Activated CD4-positive, alpha-beta T cell treated with anti-CD3 and anti-CD28 coated beads for 24 hours (primary cell): ENCODE measurements at places on chromosomes 12 and 14.

DNA sequence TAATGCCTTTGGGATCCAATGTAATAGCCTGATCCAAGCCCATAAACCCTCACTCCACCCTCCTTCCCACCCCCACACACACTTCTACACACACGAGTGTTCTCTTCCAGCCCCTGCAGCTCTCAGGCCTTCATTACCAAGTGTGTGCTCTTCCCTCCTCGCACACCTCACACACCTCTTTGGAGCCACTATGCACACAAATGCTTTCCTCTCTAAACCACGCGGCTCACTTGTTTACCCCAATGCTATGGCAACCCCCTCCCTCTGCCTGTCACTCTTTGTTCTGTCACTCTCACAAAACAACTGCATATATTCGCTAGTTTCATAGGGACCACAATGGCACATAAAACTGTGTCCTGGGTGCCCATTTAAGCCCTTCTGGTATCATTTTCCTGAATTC lies 35.1 kb downstream of the PPP2R5E start:
- DNase-seq: no peak

GRCh38 chr12:104792570-104792969 lies 165.5 kb downstream of the SLC41A2 start:
- no peak for DNase-seq

DNA sequence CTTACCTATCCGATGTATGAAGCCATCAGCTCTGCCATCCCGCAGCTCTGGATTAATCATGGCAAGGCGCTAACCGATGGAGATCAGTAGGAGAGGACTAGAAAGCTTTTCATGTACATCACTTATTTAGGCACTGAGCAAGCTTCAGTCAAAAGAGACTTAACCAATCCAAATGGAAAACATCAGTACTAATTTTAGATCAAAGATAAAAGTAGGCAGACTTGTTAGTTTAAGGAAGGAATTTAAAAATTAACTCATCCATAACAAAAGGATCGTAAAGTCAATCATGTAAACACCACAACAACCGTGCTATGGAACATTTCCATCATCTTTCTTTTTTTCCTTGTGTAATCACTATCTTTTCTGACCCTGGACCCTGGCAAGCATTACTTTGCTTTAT lies at the start of gene CLEC2A:
Gene CLEC2A, minus strand, starts transcription at position 101 of the 400 bp plus-strand sequence. Its CDS starts 41 bp downstream, at position 60.
- no peak for DNase-seq

- DNase-seq: no peak
Measured at GRCh38 chr12:52010152-52010622, 3.4 kb downstream of the TAMALIN start.

GRCh38 chr14:74599321-74599761 lies 12.7 kb downstream of the LTBP2 start:
- no peak for DNase-seq

- DNase-seq: no peak
Measured at GRCh38 chr14:68712703-68713370, 80.0 kb downstream of the ZFP36L1 start.

GRCh38 chr14:87601036-87601435 lies 391.9 kb downstream of the GALC start:
- DNase-seq: no peak

GRCh38 chr14:58245562-58245961 lies 919 bp downstream of the PSMA3 start:
- DNase-seq: no peak

GRCh38 chr12:99767809-99768208 lies 120.3 kb downstream of the GARIN6 start:
- no peak for DNase-seq

GRCh38 chr12:3304436-3305165 lies 186.4 kb upstream of the PRMT8 start:
- DNase-seq: no peak

- no peak for DNase-seq
Measured at GRCh38 chr14:100525615-100526014, 61.6 kb downstream of the BEGAIN start.

GRCh38 chr14:98133806-98134205 lies 1138.2 kb downstream of the BCL11B start:
- DNase-seq: no peak

GRCh38 chr14:31947076-31947475 lies 130.0 kb upstream of the ARHGAP5 start:
- no peak for DNase-seq

DNA sequence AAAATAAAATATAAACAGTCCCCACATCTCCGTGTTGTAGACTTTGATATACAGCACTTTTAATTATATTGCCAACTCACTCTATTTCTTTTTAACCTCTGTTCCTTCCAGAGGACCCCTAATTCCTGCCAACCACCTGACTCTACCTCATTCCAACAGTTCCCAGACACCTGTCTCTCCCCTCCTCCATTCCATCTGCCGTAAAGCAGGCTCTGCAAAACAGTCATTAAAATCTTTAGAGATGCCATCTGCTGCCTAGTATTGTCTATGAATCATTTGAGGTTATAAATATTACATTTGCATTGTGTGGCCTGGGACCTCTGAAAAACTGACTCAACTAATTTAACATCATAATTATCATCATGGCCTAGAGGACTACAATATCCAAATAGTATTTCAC lies 148.8 kb upstream of the DCN start:
- no peak for DNase-seq

GRCh38 chr14:104700747-104701217 lies 11.4 kb downstream of the INF2 start:
- no peak for DNase-seq

DNA sequence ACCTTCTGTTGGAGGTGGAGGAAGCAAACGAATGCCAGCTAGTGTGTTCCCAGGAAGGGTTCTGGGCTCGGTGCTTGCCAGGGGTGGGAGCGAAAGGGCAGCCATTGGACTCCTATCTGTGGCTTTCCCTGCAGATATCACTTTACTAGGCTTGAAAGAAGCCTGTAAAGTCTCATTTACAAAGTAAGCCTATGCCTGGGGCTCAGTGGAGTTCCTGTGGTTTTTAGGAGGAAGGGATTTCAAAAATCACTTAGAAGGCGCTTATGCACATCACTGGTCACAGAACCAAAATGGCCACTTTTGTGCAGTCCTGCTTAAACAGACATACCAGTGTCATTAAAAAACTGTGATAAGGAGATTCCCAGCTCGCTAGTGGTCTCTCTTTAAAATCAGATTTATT lies 22.7 kb downstream of the CLMN start:
- no peak for DNase-seq

DNA sequence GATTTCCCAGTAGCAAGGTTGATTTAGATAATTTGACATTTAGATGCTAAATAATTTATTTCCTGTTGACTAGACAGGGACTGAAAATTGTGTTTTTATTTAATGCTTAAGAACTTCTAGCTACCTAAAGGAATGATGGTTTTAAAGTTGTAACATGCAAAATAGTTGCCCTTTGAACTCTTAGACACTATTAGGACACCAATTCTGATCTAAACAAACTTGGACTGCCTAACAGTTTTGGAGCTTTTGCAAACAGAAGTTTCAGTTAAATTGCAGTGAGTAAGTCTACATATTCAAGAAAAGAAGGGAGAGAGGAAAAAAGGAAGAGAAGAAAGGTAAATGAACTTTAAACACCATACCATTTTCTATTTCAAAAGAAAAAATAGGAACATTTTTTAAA lies 189.3 kb upstream of the GARIN2 start:
- no peak for DNase-seq

DNA sequence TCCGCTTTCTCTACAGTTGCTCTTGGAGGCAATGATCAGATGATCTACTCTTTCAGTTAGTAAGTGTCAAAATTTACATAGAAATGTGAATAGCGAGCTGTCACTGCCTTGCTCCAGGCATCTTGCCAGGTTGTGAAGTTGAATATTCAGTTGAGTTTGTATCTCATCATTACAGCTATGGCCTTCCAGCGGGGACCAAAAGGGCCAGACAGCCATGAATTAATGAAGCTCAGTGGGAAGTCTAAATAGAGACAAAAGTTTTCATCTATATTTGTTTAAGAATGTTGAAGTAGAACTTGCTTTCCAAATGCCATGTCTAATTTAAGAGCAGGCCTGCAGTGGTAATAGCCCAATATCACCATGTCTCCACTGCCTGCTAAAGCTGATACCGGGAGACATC lies 387.8 kb downstream of the FLRT2 start:
- DNase-seq: no peak

- no peak for DNase-seq
Measured at GRCh38 chr12:1591034-1591433, 3.3 kb downstream of the FBXL14 start.

GRCh38 chr12:89733579-89734201 lies 25.1 kb upstream of the ATP2B1 start:
- no peak for DNase-seq

DNA sequence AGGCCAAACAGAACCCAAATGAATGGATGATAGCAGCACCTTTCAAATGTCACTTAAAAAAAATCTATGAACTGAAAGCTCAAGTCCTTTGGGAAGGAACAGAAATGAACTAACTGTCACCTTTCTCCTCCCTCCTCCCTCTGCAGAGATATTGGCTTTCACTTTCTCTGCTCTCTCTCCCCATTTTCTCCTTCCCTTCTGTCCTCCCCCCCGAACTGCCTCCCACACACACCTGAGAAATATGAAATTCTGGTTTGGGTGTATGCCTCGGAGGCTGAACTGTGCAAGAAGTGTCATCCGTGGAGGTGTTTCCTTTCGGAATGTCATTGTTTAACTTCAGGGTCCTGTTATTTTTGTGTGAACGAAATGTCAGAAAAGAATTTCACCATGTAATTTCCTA lies 87.8 kb downstream of the NEDD1 start:
- no peak for DNase-seq

DNA sequence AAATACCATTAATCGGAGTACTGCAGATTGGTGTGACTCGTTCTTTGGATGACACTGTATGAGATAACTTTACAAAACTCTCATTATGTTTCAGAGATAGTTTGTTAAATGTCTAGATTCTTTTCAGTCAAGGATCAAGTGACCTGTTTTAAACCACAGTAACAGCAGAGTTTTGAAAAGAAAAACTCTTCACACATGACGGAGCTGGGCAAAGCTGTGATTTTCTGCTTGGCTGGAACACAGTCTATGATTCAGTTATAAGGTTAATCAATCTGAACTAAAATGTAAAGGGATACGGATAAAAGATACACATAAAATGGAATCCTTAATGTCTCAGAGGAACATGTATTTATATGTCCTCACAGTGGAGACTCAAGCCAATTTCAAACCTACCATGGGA lies 573.2 kb downstream of the PRKD1 start:
- DNase-seq: no peak
